Erythroblast (primary cell): ENCODE measurements at places on chromosomes 2 and 18.
A peak's percentile ranks its signal among the peaks of the same experiment; 100 is the strongest.

GRCh38 chr2:172087780-172088244 lies 2.5 kb downstream of the DLX1 start:
- DNase-seq: no peak

DNA sequence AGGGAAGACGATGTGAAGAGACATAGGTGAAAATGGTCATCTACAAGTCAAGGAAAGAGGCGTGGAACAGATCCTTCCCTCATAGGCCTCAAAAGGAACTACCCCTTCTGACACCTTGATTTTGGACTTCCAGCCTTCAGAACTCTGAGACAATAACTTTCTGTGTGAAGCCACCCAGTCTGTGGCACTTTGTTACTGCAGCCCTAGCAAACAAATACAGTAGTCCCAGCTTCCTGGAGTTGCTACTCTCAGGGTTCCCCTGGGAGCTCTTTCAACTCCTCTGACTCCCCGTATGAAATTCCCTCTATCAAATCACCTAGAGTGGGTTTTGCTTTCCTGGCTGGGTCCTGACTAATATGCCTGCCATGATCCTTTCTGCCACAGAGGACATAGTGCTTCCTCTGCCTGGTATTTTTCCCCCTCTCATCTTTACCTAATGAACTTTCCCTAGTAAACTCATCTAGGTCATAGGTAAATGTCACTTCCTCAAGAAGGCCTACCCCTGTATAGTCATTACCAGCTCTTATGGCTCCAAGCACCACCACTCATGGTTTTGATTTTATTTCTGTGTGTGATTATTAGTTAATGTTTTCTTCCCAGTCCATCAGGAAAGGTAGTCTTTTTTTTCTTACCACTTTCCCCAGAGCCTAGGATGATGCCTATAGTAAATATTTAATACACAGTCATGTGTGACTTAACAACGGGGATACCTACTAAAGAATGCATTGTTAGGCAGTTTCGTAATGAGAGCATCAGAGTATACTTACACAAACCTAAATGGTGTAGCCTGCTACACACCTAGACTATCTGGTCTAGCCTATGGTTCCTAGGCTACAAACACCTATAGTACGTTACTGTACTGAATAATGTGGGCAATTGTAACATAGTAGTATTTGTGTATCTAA lies 111.5 kb upstream of the LGALSL start:
- no peak for DNase-seq

GRCh38 chr2:238042849-238043584 lies 17.8 kb upstream of the SCLY start:
- DNase-seq: no peak

- DNase-seq: no peak
Observed at GRCh38 chr2:162215162-162215561, 28.1 kb downstream of the FAP start.

GRCh38 chr2:235510318-235510717 lies 16.5 kb downstream of the AGAP1 start:
- DNase-seq: no peak

DNA sequence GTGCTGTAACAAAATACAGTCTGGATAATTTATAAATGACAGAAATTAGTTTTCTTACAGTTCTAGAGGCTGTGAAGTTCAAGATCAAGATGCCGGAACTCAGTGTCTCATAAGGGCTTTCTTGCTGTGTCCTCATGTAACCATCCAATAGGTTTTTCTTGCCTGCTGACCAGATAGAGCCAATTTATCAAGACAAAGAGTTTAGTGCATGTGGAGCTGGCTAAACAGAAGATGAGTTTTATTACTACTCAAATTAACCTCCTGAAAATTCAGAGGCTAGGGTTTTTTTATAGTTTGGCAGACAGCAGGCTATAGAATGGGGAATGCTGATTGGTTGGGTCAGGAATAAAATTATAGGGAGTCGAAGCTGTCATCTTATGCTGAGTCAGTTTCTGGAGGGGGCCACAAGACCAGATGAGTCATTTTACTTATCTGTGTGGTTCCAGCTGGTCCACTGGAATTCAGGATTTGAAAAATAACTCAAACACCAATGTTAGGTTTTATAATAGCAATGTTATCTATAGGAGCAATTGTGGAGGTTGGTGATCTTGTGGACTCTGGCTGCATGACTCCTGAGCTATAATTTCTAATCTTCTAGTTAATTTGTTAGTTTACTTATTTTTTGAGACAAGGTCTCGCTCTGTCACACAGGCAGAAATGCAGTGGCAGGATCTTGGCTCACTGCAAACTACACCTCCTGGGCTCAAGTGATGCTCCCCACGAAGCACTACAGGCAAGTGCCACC lies 3.2 kb upstream of the PDK1 start:
- peak; percentile 90 for DNase-seq

DNA sequence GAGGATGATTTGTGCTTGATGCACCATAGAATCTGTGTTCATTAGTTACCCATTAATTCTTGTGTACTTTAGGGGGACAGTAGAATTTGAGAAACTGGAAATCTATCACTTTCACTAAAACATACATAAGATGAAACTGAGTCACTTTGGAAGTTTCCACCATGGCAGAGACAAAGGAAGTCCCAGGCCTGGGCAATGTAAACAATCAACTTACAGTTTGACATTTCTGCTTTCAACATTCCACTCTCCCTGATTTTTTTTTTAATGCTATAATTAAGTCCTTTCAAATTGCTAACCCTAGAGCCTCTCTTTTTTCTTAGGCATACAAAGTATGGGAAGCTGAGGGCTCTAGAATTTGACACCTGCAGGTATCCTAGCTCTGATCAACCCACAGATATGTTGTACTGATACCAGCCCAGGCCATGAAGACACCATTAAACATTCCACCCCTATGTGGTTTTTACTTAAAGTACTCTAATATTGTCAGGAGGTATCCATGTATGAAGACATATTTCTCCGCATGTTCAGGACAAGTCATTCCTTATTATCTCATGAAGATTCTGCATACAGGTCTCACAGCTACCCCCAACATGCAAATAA lies 88.5 kb upstream of the GLS start:
- DNase-seq: no peak

DNA sequence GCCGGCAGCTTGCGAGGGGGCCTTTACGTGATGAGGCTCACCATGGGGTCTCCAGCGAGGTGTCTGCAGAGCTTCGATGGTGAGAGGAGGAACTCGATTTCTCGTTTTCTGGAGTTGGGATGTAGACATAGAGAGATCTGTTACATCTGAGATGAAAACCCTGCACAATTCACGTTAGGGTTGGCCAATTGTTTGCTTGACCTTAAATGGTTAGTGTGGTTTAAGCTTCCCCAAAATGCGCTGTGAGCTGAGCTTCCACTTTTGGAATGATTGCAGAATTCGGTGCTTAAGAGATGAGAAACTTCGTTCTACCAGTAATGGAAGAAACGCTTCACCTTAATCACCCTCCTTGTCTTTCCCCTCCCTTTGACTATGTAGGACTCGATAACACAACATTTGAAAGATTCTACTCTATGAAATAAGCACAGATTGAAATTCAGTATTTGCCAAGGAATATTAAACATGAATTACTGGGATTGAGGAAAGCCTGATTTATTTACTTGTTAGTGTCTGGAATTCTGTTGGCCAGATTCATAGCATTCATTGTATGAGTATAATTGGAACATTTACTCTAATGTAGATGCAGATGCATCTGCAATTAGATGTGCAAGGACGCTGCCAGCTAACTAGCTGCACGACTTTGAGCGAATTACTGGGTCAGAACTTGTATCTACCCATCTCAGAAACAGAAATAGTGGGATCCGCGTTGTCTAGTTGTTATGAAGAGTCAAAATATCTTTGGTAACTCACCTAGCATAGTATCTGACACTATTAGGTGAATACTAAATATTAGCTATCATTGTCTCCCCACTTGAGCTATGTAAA lies 1.6 kb upstream of the KLF7 start:
- no peak for DNase-seq

GRCh38 chr2:16727256-16727655 lies 61.6 kb upstream of the CYRIA start:
- DNase-seq: no peak

GRCh38 chr2:121185571-121186074 lies 99.4 kb downstream of the TFCP2L1 start:
- DNase-seq: no peak
